Endodermal cell (in vitro differentiated cells): ENCODE measurements at places on chromosomes 3 and 15. TPM values are rescaled to one million over a fixed set of nuclear protein-coding genes. Genes with fewer than 3 reads are reported as not detected.

DNA sequence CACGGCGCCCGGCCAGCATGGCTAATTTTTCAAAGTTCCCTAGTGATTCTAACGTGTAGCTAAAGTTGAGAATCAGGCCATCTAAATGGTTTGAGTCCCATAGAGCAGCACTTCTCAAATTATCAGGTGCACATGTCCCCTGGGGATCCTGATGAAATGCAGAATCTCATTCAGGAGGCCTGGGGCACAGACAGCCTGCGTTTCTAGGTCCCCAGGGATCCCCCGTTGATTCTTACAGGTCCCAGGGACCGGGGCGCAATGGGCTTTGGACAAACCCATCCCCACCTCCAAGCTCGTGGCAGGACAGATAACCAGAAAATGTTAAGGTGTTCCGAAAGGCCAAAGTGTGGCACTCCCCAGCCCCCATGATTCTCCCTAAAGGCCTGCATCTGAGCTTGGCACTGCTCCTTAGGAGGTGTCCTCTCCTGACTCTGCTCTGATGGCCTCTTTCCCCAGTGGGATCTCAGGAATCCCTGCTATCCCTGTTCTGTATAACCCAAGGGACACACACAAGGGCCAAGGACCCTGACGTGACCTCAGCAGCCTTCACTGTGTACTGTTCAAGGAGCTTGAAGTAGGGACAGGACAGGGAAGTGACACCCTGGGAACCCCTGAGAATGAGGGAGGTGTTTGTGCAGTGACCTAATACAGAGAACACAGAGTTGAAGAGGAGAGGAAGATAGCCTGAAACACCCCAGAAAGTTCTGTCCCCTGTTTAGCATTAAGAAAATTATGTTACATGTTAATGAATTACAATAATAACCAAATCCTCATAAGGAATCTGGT, 8.0 kb downstream of the LRRK1 start:
- DNase-seq = no peak

GRCh38 chr15:28989239-28989830, 103.6 kb downstream of the APBA2 start:
- DNase-seq = peak; percentile 71

GRCh38 chr15:44479343-44479742, 51.9 kb downstream of the CTDSPL2 start:
- DNase-seq = no peak

- DNase-seq = no peak
Observed at GRCh38 chr3:112061152-112061551, 25.0 kb upstream of the C3orf52 start.

GRCh38 chr15:80590761-80591355, 104.3 kb upstream of the ABHD17C start:
- peak; percentile 36 for DNase-seq

- no peak for DNase-seq
Observed at GRCh38 chr15:53576841-53577240, 182.6 kb downstream of the WDR72 start.

DNA sequence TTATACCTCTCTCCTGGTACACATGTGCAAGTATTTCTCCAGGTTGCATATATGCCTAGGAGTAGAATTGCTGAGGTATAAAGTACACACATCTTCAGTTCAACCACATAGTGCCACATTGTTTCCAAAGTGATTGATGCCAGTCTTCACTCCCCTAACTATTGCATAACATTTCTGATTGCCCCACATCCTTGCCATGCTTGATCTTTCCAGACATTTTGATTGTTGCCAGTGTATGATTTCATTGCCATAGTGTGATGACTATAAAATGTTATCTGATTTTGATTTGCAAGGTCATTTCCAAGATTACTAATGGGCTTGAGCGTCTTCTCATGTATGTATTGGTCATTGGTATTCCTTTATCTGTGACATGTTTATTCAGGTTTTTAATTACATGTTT, 61.1 kb upstream of the MLF1 start:
- DNase-seq = no peak

GRCh38 chr15:45549541-45550220, 27.1 kb upstream of the SLC30A4 start:
- DNase-seq = no peak

DNA sequence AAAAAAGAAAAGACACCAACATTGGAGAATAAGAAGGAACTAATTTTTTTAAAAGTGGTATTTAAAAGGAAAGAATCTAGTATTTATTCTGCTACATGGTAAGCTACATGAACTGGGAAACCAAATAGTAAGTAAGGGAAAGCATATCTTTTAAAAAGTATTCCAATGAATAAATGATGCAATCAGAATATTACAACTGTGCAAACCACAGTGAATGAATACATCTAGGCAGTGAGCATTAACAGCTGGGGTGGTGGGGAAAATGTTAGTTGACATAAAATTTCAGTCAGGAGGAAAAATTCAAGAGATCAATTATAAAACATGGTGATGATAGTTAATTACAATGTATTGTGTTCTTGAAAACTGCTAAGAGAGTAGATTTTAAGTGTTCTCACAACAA, 16.9 kb downstream of the ICE2 start:
- DNase-seq = no peak

GASK1A gene
- total RNA-seq = 4.0 and 4.3 TPM in 2 replicates
